ENCODE measurements at places on chromosomes 4 and X.

GRCh38 chrX:28321286-28321685, 266.0 kb upstream of the IL1RAPL1 start:
- no peak for DNase-seq

DNA sequence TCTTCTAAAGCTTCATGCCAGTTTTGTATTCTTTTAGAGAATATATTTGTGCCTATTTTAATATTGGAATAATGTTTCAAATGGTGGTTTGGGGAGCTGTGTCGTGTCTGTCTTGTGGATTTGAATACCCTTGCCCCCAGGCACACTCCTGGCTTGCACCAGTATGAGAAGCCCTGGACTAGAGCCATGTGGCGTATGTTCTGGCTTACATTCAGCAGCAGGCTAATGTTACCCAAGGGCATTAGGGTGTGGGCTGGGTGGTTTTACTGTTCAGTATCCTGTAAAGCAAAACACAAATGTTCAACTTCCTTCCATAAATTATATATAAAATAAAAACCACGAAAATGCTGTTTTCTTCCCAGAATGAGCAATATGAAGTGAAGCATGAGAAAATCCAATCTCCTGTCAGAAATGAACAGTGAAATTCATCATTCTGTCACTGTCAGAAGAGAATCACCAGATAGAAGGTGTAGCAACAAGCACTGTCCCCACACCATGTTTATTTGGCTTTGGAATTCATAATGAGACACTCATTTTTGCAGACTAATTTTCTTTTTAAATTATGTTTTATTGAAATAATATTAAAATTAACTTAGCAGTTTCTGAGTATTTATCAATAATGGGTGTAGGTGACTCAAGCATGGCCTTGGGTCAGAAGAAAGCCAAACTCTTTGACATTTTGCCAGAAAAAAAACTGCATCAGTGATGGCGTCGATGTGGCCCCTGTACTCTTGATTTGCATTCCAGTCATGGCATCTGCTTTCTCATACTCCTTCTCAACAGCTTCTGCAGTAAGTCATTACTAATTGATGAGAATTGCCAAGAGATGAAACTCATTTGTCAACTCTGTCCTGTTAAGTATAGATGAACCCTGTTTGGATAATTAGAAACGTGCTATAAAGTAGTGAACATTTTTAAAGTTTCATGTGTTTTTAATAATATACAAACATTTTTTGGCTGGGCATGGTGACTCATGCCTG, 43.8 kb downstream of the WWC2 start:
- no peak for DNase-seq

DNA sequence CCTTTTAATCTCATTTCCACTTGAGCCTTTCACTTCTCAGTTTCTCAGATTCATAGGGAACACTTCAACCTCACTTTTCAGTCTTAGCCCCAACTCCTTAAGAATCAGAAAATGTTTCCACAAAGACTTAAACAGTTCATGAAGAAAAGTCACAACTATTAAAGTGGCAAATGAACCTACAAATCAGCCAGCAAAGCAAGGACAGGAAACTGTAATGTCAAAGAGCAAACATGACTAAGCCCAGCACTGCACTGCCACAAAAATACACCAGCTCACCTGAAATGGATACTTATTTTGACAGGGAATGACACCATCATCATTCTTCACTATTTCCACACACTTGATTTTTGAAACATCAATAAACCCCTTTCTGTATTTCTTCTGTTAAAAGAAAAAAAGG, 41.8 kb upstream of the TXK start:
- no peak for DNase-seq

GRCh38 chr4:179989975-179990374, 2253.2 kb upstream of the TENM3 start:
- DNase-seq = no peak

- DNase-seq = no peak
These were observed 416.1 kb downstream of the PCDH18 start for GRCh38 chr4:137116144-137116543.

- DNase-seq = no peak
These were observed 35.2 kb downstream of the PDS5A start for GRCh38 chr4:39942507-39942906.

- DNase-seq = peak; percentile 11
These were observed 27.7 kb downstream of the CDKN2AIP start for GRCh38 chr4:183471946-183472708.

DNA sequence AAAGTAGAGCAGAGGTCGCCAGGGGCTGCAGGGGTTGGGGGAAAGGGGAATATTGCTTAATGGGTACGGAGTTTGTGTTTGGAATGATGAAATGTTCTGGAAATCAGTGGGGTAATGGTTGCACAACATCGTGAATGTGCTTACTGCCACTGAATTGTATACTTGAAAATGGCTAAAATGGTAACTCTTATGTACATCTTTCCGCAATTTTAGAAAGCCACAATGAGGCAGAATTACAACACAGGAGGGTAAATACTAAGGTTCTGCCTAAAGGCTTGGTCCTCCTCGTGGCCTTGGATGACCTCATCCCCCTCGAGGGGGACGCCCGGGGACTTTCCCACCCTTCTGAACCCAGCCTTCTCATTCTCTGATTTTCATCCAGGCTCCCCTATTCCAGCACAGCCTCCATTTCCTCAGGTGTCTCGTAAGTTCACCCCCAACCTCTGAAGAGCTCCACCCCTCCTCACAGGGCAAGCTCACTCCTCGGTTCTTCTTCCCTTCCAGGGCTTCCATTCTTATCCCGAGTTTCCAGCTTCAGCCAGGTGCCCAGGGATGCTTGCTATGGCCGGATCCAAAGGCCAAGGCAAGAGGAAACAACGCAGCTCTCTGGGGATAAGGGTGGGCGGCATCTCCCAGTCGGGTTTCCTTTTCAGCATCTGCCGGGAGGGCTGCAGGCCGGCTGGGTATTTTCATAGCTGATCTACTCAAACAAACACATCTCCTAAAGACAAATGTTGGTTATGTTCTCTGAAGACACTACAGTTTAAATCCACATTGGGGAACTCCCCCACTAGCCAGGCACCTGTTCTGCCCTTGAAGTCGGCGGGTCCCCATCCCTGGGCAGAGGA, 71.3 kb upstream of the ACSL1 start:
- no peak for DNase-seq

DNA sequence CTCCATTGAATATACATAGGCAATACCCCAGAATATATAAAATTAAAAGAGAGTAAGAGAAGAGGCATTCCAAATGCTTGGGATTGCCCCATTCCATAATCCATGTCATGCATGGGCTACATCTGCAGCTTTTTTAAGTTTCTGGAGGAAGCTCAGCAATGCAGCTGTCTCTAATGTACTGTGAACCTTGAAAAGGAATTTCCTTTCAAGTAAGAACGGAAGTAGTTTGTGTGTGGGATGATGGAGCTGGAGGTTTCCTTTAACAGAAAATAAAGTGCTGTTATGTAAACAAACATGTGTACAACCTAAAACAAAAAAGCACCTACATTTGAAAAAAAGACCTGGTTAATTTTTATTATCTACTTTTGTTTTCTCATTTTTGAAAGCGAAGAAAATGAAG, 303.5 kb downstream of the BMPR1B start:
- no peak for DNase-seq

- DNase-seq = no peak
These were observed 510.0 kb upstream of the HTR2C start for GRCh38 chrX:114073926-114074325.

DNA sequence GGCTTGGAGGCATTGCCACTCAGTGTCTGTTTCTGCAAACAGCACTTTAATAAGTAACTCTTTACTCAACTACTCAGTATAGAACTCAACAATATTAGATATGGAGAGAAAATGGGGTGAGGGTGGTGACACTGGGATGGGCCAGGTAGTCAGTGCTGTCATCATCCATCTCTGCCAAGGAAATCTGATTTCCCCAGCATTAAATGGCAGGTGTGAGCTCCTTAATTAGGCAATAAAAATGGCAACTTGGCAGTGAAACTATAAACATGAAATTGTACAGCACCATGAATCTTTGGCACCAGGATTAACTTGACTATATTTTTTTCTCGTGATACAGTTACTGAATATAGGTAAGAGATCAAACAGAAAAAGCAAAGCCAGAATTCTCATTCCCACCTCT, 146.2 kb downstream of the GLRA2 start:
- DNase-seq = no peak

GRCh38 chr4:38163216-38164006, 203.2 kb downstream of the PTTG2 start:
- no peak for DNase-seq

- DNase-seq = no peak
These were observed 59.4 kb upstream of the FBXW7 start for GRCh38 chr4:152594978-152595925.

GRCh38 chr4:25310066-25310802, 2.3 kb upstream of the ZCCHC4 start:
- DNase-seq = no peak

- no peak for DNase-seq
These were observed 470.2 kb downstream of the PCDH19 start for GRCh38 chrX:99939883-99940232.

GRCh38 chrX:10833299-10834169, 213.1 kb upstream of the MID1 start:
- DNase-seq = peak; percentile 37

GRCh38 chr4:57426779-57427395, 316.7 kb upstream of the IGFBP7 start:
- peak; percentile 41 for DNase-seq

DNA sequence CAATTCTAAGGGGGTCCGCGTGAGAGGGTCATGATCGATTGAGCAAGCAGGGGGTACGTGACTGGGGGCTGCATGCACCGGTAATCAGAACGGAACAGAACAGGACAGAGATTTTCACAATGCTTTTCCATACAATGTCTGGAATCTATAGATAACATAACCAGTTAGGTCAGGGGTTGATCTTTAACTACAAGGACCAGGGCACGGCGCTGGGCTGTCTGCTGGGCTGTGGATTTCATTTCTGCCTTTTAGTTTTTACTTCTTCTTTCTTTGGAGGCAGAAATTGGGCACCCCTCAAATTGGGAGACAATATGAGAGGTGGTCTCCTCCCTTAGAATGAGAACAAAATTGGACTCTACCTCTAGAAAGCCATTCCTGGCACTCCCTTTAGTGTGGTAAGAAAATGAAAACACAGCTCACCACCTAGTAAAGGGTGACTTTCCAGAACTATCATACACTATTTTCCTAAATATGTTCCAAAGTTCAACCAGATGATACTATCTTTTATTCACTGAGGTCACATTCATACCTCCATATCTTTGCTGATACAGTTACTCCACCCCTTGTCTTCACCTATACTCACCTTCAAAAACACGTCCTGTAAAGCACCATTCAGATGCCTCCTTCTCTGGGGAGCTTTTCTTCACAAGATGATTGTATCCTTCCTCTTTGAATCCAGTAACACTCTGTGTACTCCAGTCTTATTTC, 1058.3 kb upstream of the SLIT2 start:
- no peak for DNase-seq

Measured in NCI-H1930 (cell line).